ENCODE measurements at places on chromosomes 1 and 21. TPM values are rescaled to one million over a fixed set of nuclear protein-coding genes. Genes with fewer than 3 reads are reported as not detected.

- H3K36me3 ChIP-seq: no peaks in the 10 kb centered on the region
- H3K4me3 ChIP-seq: no peak overlapping the region
- peaks cover 26% of the 10 kb centered on the region for H3K4me1 ChIP-seq
- peak overlapping the region; percentile 94 for H3K27ac ChIP-seq
These were observed 11.0 kb upstream of the LMNA start for GRCh38 chr1:156103521-156103947.

- no peaks in the 10 kb centered on the region for H3K36me3 ChIP-seq
- DNase-seq: no peak
- H3K4me3 ChIP-seq: no peak overlapping the region
- peak overlapping the region; percentile 96 for H3K27ac ChIP-seq
- H3K27me3 ChIP-seq: no peaks in the 10 kb centered on the region
These were observed 1.5 kb upstream of the SPATC1L start for GRCh38 chr21:46185716-46186115.

- no peak for DNase-seq
- no peaks in the 10 kb centered on the region for H3K36me3 ChIP-seq
- H3K27me3 ChIP-seq: no peaks in the 10 kb centered on the region
- no peaks in the 10 kb centered on the region for H3K4me1 ChIP-seq
These were observed 111.8 kb upstream of the KIAA1614 start for GRCh38 chr1:180800945-180801344.

DNA sequence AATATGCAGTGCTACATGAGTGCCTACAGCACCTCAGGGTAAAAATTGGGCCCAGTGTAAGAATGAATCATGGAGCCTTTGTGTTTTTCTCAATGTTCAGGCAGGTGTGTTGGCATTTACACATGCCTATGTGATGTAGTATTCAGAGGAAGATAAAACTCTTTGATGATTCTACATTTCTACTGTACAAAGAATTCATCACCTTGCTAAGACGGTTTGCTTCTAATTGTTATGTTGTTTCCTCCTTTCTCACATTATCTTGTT is 867.3 kb downstream of the TTLL7 start:
- no peak overlapping the region for H3K4me3 ChIP-seq
- H3K27ac ChIP-seq: no peak overlapping the region
- no peaks in the 10 kb centered on the region for H3K36me3 ChIP-seq
- no peak for DNase-seq
- no peaks in the 10 kb centered on the region for H3K27me3 ChIP-seq

DNA sequence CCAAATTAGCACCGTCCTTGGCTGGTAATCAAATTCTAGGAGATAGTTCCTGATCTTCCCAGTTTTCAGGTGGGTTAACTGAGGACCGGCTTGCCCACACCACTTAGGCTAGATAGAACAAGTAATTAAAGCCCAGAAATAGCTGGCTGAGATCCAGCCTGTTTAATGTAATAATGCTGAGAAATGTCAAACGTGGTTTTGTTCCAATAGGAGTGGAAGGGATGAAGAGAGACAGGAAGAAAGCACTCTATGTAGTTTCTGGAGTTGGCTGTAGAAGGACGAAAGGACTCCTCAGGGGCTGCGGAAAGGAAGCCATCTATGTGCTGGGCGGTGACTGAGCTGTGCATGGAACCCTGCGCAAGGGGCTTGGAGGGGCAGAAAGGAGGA is 18.6 kb downstream of the NAV1 start:
- H3K27ac ChIP-seq: no peak overlapping the region
- no peak for DNase-seq
- H3K4me3 ChIP-seq: no peak overlapping the region
- H3K4me1 ChIP-seq: no peaks in the 10 kb centered on the region
- no peaks in the 10 kb centered on the region for H3K27me3 ChIP-seq

- no peak overlapping the region for H3K4me3 ChIP-seq
- no peaks in the 10 kb centered on the region for H3K36me3 ChIP-seq
- DNase-seq: no peak
- no peaks in the 10 kb centered on the region for H3K4me1 ChIP-seq
These were observed 65.4 kb downstream of the ABCA4 start for GRCh38 chr1:94055459-94056122.

- H3K27ac ChIP-seq: no peak overlapping the region
- no peak for DNase-seq
- no peak overlapping the region for H3K4me3 ChIP-seq
- H3K4me1 ChIP-seq: no peaks in the 10 kb centered on the region
- H3K36me3 ChIP-seq: no peaks in the 10 kb centered on the region
These were observed 1194.6 kb downstream of the NCAM2 start for GRCh38 chr21:22192766-22193165.

GRCh38 chr1:63612564-63612963 is 19.4 kb downstream of the PGM1 start:
- no peak overlapping the region for H3K27ac ChIP-seq
- no peak overlapping the region for H3K4me3 ChIP-seq
- DNase-seq: no peak
- H3K27me3 ChIP-seq: no peaks in the 10 kb centered on the region

DNA sequence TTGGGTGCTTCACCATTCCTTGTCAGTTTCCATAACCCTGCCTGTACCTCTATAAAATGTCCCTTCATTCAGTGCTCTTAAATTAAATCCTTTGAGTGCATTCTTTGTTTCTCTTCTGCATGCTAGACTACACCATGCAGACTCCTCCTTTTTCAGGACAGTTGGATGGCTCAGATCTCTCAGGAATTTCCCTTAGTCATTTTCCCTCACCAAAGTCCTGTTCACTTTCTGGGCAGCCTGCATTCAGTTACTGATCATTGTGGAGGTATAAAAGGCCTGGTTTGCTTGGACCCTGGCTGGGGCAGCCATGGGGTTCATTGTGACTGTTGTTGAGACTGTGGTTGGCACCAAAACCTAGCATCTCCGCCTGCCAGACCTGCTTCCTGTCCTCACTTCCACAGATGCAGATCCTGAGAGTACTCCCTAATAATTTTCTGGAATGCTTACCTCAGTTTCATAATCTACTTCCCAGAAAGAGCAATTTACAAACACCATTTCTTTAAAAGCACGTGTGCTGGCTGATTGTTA is 88.4 kb downstream of the PDE4B start:
- H3K27me3 ChIP-seq: no peaks in the 10 kb centered on the region
- no peaks in the 10 kb centered on the region for H3K4me1 ChIP-seq
- H3K27ac ChIP-seq: no peak overlapping the region
- H3K36me3 ChIP-seq: no peaks in the 10 kb centered on the region
- DNase-seq: no peak

DNA sequence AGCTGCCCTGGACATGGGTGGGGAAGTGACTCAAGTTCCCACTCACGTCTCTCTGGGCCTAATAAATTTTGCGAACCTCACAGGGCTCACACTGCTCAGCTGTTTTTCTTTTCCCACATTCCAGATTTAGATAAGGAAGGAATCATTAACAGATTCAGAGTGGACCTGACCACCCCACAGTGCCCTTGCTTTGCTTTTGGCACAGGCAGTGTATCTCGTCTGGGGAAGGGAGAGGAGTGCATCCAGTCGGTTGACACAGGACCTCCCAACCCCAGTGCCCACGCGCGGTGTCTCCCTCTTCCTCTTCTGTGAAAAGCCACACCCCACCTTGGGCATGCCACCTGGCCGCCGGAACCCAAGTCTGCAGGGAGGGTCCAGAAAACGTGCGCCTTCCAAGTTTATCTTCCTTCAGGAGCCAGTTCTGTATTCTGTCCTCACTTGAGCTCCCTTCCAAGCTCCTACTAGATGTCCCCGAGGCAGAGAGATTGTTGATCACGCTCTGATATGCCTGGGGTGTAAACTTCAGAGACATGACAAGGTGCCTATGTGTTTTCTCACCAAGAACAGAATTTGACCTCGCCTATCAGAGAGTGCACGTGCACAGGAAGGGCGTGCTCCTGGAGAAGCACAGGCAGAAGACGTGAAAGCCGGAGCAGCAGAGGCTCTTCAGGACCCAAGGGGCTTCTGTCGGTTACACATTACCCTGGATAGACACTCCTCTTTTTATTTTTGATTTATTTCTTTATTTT is 9.5 kb upstream of the SLC2A5 start:
- no peak overlapping the region for H3K4me3 ChIP-seq
- no peaks in the 10 kb centered on the region for H3K27me3 ChIP-seq
- H3K36me3 ChIP-seq: no peaks in the 10 kb centered on the region
- H3K27ac ChIP-seq: no peak overlapping the region
- DNase-seq: no peak

DNA sequence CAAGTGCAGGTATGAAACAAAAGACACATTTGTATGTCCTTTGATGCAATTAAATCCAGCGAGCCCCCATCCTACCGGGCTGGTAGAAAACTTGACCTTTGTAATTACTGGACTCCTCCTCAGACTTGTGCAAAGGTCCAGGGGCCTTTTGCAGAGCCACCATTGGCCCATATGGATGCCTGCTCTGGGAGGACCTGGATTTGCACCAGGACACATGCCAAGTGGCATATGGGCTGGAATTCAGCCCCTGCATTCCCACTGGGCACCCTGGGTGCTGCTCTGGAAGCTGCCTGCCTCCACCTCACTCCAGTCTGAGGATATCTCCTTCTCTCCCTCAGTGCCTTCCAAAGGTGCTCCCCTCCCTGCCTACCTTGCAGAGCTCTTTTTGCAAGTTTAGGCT is 36.0 kb downstream of the LACTBL1 start:
- H3K4me1 ChIP-seq: no peaks in the 10 kb centered on the region
- no peak overlapping the region for H3K4me3 ChIP-seq
- H3K27ac ChIP-seq: no peak overlapping the region
- H3K36me3 ChIP-seq: no peaks in the 10 kb centered on the region
- DNase-seq: no peak

DNA sequence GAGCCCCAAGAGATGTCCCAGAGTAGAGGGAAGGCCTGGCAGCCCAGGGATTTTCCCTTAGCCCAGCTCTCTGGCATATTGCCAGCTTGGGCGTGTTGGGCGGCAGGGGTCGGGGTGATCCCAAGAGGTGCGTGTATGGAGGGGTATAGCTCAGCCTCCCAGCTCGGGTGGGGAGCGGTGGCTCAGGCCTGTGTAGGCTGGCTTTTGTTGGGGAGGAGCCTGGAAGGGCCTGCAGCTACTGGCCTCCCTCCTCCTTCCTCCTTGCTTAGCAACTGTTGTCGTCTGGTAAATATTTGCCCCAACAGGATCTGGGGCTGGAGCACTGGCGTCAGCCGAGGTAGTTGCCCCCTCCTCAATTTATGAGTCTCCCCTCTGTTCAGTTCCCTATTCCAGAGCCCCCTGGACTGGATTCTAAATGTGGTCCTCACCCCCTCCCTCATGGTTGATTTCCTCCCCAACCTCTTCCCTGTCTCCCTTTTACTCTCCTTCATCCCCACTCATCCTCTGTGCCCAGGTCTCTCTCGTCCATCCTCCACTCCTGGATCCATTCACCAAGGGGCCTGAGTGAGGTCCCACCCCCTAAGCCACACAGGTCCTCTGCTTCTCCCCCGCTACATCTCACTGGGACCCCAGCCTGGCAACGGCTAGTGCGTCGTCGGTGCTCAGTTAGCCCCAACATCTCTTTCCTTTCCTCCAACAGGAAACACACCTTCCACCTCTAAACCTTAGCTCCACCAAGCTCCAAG is 10.3 kb upstream of the LMNA start:
- no peaks in the 10 kb centered on the region for H3K36me3 ChIP-seq
- peak; percentile 85 for DNase-seq
- H3K27me3 ChIP-seq: no peaks in the 10 kb centered on the region
- H3K4me1 ChIP-seq: peaks cover 26% of the 10 kb centered on the region

GRCh38 chr1:207017615-207018559 is 14.7 kb downstream of the C1orf116 start:
- H3K4me3 ChIP-seq: no peak overlapping the region
- H3K4me1 ChIP-seq: no peaks in the 10 kb centered on the region
- no peaks in the 10 kb centered on the region for H3K27me3 ChIP-seq
- no peaks in the 10 kb centered on the region for H3K36me3 ChIP-seq

DNA sequence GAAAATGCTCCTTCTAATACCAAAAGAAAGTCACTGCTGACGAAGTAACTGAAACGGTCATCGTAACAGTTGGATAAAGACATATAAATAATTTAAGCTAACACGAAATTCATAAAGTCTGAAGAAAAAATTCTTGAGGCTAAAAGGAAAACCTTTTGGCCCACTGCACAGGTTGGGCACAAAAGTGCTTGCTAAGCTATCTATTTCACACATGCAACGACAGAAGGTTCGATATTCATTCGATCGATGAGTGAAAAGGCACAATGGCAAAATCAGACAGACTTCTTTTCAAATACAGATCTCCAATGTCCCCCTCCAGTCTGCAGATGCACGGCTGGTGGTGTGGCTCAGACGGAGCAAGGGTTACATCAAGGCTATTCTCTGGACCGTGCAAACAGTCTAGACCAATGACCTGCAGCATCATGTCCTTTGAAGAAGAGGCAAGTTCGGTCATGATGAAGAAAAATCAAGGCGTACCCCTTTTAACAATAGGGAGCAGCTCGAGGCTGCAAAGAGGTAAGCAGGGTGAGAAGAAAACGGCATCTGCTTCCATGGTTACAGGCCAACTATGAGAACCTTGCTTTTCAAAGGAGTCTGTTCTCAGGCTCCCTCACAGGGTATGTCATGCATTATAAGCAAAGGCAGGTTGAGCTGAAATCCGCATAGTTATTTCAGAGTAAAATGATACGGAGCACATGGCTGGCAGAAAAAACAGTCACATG is 579.6 kb downstream of the USP25 start:
- DNase-seq: no peak
- no peak overlapping the region for H3K4me3 ChIP-seq
- no peaks in the 10 kb centered on the region for H3K36me3 ChIP-seq
- H3K27me3 ChIP-seq: no peaks in the 10 kb centered on the region

GRCh38 chr1:203149188-203149840 is 21.8 kb downstream of the ADORA1 start:
- no peaks in the 10 kb centered on the region for H3K36me3 ChIP-seq
- no peak overlapping the region for H3K27ac ChIP-seq
- H3K27me3 ChIP-seq: no peaks in the 10 kb centered on the region
- no peak overlapping the region for H3K4me3 ChIP-seq
- no peak for DNase-seq

GRCh38 chr1:172298141-172298540 is 122.3 kb upstream of the C1orf105 start:
- H3K27ac ChIP-seq: no peak overlapping the region
- H3K4me1 ChIP-seq: no peaks in the 10 kb centered on the region
- H3K36me3 ChIP-seq: no peaks in the 10 kb centered on the region
- no peak overlapping the region for H3K4me3 ChIP-seq

DNA sequence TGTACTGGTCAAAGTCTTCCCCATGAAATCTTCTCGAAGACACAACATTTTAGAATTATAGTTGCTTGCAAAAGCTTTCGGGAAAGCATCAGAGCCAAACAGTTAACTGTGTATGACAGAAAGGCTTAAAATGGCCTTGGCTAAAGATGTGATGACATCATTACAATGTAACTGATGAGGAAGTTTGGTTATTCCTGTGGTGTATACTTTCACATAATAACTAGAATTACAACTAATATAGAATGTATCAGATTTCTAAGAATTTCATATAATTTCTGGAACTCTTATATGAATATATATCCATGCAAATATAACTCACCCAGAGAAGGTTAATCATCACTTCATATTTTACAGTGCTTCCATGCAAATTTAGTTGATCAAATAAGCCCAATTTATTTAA is 8.4 kb downstream of the TP73 start:
- no peak overlapping the region for H3K4me3 ChIP-seq
- no peaks in the 10 kb centered on the region for H3K27me3 ChIP-seq
- no peak for DNase-seq
- no peaks in the 10 kb centered on the region for H3K4me1 ChIP-seq
- no peak overlapping the region for H3K27ac ChIP-seq
- H3K36me3 ChIP-seq: no peaks in the 10 kb centered on the region

GRCh38 chr1:157363660-157364140 is 188.6 kb downstream of the FCRL5 start:
- H3K27me3 ChIP-seq: no peaks in the 10 kb centered on the region
- no peak for DNase-seq
- H3K4me1 ChIP-seq: no peaks in the 10 kb centered on the region

HAO2 gene
- total RNA-seq: not detected

MYOC gene
- total RNA-seq: 3.7 TPM

PODN gene
- 92.7 TPM for total RNA-seq

DPT gene
- total RNA-seq: 15.4 TPM

RAB13 gene
- total RNA-seq: 49.1 TPM

CORT gene
- total RNA-seq: 1.1 TPM
